ENCODE measurements at places on chromosomes 6 and 20.

DNA sequence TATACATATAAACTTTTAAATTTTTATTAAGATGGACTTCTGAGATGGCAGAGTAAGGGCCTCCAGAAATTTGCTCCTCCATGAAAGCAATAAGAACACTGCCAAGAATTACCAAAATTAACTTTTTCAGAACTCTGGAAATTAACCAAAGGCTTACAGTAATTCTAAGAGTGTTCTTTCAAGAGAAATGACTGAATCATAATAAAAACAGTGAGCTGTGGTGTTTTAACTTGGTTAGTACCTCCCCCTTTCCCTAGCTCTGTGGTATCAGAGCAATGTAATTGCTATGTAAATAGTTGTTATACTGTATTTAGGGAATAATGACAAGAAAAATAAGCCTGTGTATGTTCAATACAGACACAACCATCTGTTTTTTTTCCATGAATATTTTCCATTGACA, 19.0 kb downstream of the HECA start:
- no peak for DNase-seq

GRCh38 chr6:157220485-157220884, 102.8 kb downstream of the TMEM242 start:
- DNase-seq = no peak

GRCh38 chr20:55961376-55962330, 43.7 kb downstream of the CBLN4 start:
- DNase-seq = no peak

- no peak for DNase-seq
Measured at GRCh38 chr6:14984519-14984853, 261.4 kb upstream of the JARID2 start.

GRCh38 chr20:10635476-10636208, 38.2 kb downstream of the JAG1 start:
- no peak for DNase-seq

DNA sequence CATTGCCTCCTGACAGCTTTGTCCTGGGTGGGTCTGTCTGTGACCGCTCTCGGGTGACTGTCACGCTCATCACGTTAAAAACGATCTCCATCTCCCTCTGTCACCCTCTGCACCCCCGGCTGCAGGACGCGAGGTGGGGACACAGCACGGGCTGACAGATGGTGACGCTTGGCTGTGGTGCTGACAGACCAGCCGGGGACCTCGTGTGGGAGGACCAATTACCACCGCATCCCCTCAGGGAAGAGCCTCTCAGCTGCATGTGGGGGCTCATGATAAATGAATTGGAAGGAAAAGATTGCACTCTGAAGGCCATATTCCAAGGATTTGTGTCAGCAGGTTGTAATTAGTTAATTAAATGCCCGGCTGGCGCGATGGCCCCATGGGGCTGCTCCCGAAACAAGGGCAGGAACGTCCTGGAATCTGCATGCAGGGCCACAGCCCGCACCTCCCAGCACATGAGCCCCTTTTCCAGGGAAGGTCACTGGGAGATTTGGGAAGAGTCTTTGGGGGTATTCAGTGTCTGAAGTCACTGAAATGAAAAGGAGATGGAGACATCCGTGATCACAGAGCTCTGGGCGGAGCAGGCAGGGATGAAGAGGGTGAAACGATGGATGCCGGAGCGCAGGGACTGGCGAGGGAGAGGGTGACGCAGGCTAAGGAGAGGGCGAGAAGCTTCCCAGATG, 87.1 kb downstream of the ERMARD start:
- no peak for DNase-seq

DNA sequence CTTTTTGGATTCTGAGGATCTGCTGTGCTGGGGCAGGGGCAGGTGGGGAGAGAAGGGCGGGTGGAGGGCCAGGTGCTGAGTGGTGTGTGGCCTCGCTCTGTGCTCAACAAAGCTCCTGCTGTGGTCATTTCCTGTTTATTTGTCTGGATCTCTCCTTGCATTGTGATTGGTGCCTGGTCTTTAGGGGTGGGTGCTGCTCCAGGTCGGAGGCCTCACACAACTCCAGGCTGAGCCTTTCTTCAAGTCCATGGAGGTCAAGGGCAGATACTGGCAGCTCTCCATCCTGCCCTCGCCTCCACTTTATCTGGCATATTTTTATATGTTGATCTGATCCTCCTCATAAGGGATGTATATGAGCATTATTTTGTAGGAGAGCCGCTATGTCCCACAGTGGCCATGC, 36.2 kb downstream of the HLA-F start:
- DNase-seq = no peak

GRCh38 chr6:41439524-41440418, 104.4 kb downstream of the NCR2 start:
- DNase-seq = peak; percentile 30

All from CD4-positive, alpha-beta T cell treated with Interleukin-6 at 100 ng/mL for 8 hours (primary cell).